ENCODE measurements at places on chromosomes 4 and X. TPM values are rescaled to one million over a fixed set of nuclear protein-coding genes. Genes with fewer than 3 reads are reported as not detected.

DNA sequence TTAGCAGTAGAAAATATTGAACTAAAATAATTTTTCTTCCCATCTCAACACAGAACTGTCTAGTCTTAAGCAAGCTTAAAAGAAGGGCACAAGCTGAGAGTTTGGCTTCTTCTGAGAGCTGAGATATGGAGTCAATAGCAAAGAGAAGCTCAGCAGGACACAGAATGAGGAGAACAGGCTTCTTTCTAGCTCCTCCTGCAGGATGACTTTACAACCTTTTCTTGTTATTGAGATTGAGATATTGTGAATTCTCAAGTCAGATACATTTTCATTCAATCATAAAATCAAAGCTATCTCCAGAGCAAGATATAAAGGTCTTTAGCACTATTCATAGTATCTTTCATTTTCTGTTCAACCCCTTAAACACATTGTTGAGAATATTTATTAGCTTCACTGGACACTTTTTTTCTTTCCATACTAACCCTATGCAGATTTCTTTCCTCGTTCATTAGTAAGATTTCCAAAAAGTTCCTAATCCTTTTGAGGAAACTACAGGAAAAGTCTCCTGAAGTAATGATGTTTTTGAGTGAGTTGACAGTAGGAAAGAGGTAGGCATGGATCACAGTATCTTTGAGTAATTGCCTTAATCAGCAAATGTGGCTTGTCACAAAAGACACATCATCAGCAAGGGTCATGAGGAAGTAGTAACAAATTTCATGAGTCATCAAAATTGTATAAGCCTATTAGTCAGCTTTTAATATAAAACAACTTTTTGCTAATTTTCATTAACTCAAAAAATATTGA lies 17.8 kb upstream of the CXCL3 start:
- DNase-seq: no peak

- DNase-seq: no peak
These were observed 34.6 kb downstream of the MAP9 start for GRCh38 chr4:155342142-155342541.

DNA sequence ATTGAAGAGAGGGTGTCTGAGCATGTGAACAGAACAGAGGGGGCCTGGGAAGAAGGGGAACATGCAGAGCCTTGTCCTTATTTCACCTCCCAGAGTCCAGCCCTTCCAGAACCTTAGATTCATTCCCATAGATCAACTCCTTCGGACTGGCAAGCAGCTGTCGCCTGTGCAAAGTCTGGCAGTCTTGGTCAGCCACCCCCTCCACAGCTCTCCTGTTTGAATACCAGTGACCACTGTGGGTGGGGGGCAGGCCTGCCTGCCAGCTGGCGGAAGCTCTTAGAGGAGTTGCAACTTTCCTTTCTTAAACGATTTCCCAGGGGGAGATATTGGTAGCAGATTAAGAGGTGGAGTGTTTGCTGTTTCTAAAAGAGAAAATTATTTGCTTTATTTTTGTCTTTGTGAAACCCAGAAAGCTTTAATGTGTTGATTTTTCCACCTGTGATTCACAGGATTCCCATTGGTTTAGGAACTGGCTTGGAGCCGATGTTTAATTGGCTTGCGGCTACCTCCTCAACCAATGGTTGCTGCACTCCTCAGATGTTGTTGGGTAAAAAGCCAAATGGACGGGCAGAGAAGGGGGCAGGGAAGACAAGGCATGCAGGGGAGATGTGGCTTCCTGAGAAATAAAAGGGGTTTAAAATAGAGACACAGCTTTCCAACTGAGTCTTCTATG lies 62.2 kb upstream of the PRPS1 start:
- DNase-seq: peak; percentile 28

- DNase-seq: no peak
These were observed 30.5 kb upstream of the RBPJ start for GRCh38 chr4:26290321-26290720.

DNA sequence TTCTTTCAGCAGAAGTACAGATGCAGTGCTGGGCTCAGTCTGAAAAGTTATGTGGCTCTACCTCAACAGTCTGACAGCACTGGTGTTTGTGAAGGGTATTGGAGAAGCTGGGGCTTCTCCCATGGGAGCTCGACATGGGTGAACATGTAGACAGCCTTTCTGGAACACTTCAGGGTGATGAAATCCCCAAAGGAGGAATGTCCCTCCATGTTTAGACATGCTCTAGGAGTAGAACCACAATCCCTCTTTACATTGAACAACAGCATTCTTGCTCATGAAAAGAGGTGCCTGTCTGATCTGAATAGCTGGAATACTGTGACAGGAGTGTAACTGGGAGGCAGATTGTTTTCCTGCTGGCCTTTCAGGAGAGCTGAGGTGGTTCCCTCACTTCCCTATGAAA lies 53.8 kb upstream of the NAP1L2 start:
- no peak for DNase-seq

The GAGE2A gene
- not detected for total RNA-seq

The ART3 gene
- total RNA-seq: not detected

The BTC gene
- 1.5 TPM for total RNA-seq

The SLC25A53 gene
- total RNA-seq: 18.0 TPM

The TLR10 gene
- 1.2 TPM for total RNA-seq
